Stimulated activated CD8-positive, alpha-beta memory T cell treated with anti-CD3 and anti-CD28 coated beads, Interleukin-7, amount 100 ng/mL, for 1 hour (primary cell): ENCODE measurements at places on chromosomes 5 and 9.
A peak's percentile ranks its signal among the peaks of the same experiment; 100 is the strongest.

GRCh38 chr9:101307524-101308213, 77.1 kb downstream of the BAAT start:
- no peak for DNase-seq

GRCh38 chr5:161311965-161312364, 234.6 kb downstream of the GABRB2 start:
- no peak for DNase-seq

- no peak for DNase-seq
Measured at GRCh38 chr5:138458384-138458783, 6.9 kb upstream of the EGR1 start.

GRCh38 chr5:93053825-93054224, 527.2 kb downstream of the NR2F1-AS1 start:
- no peak for DNase-seq

DNA sequence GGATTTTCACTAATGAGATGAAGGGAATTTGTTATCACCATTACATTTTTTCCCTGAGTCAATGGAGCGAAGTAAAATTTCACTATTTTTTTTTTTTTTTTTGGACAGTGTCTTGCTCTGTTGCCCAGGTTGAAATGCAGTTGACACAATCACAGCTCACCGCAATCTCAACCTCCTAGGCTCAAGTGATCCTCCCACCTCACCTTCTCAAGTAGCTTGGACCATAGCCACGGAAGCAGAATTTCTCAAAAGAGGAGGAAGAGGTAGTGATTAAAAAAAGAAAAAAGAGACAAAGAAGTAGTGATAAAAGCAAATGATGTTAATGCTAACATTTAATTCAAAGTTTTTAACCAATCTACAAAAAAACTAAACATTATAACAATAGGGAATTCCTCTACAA, 29.8 kb downstream of the ELP1 start:
- DNase-seq = no peak

GRCh38 chr5:158899792-158900191, 199.9 kb downstream of the EBF1 start:
- no peak for DNase-seq

- no peak for DNase-seq
Measured at GRCh38 chr9:89435071-89435823, 62.7 kb downstream of the SEMA4D start.

- DNase-seq = no peak
Measured at GRCh38 chr5:142726188-142726731, 40.4 kb upstream of the FGF1 start.

- DNase-seq = no peak
Measured at GRCh38 chr9:69759021-69759420, 790 bp downstream of the PTAR1 start.

DNA sequence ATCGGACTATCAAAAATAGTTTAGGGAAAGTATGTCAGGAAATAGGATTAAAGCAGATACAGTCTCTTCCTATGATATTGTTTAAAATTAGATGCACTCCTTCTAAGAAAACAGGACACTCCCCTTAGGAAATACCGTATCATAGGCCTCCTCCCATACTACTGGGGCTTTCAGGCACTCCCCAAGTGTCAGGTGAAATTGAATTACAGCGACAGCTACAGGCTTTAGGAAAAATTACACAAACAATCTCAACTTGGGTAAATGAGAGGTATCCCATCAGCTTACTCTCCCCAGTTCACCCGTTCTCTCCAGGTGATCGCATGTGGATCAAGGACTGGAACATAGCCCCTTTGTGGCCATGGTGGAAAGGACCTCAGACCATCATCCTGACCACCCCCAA, 110.4 kb upstream of the EPB41L4A start:
- no peak for DNase-seq

DNA sequence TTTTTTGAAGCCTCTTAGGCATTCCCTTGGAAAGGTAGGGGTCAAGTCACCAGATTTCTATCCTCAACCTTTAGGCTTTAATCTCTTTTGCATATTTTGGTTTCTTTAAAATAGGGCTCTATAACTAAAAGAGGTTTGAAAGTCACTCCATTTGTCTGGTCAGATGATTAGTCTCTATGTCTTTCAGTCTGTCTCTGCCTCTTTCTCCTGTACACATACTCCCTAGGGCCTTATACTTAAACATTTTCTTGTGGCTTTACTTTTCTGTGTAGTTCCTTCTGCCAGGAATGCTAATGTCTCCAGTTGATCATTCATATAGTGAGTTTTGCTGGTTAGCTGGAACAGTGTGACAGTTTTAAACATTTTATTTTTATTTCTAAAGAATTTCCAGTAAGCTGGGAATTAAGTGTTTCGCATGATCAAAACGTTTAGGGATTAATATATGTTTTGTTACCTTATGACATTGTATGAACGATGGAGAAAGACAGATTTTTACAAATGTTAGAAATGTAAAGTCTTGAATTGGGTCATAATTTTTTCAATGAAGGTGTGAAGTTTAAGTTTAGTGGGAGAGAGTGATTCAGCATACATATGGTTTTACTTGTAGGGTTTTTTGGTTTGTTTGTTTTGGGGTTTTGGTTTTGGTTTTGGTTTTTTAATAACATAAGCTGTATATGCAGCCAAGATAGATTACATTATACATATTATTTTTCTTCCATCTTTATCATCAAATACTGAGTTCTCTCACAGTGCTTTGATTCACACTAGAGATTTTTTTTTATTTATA, 90.6 kb downstream of the ZCCHC7 start:
- no peak for DNase-seq

DNA sequence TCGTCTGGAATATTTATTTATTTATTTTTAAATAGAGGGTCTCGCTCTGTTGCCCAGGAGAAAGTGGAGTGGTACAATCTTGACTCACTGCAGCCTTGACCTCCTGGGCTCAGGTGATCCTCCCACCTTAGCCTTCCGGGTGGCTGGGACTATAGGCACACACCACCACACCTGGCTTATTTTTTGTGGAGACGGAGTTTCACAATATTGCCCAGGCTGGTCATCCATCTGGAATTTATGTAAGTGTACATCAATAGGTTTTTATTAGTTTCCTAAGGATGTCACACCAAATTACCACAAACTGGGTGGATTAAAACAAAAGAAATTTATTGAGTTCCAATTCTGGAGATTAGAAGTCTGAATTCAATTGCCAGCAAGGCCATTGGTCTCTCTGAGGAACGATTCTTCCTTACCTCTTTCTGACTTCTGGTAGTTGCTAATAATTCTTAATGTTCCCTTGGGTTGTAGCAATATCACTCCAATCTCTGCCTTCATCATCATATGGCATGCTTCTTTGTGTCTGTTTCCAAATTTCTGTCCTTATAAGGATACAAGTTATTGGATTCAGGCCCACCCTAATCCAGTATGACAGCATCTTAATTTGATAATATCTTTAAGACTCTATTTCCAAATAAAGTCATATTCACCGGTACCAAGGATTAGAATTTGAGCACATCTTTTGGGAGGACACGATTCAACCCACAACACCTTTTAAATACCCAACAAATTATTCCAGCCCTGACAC, 16.3 kb upstream of the RAD23B start:
- DNase-seq = no peak

GRCh38 chr9:130842545-130842944, 7.5 kb downstream of the ABL1 start:
- DNase-seq = no peak

- DNase-seq = no peak
Measured at GRCh38 chr5:149940077-149940574, 4.5 kb downstream of the PDE6A start.

DNA sequence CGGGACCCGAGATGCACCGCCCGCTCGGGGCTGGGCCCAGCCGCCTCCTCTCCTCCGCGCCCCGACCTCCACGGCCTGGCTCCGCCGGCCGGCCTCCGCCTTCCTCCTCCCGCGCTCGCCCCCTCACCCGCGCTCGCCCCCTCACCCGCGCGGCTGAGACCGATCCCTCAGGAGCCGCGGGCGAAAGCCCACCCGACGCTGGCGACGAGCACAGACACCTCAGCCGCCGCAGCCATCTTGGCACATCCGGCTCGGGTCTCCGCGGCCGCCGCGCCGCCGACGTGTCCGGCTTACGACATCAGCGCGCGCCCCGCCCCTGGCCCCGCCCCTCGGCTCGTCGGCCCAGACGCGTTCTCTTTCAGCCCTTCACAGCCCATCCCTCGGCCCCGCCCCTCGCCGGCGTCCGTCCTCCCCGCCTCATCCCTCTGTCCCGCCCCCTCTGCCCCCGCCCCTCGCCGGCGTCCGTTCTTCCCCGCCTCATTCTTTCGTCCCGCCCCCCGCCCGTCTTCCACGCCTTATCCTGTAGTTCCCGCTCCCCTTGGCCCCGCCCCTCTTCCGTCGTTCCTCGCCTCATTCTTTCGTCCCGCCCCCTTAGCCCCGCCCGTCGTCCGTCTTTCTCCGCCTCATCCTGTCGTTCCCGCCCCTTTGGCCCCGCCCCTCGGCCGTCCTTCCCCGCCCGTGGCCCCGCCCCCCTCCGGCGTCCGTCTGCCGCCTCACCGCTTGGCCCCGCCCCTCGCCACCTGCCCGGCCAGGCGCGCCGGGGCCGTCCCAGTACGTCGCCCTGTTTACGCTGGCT, at the start of gene SEC16A:
TSS of gene SEC16A (minus strand) at position 248 of the 796 bp plus-strand sequence. CDS start 5,425 bp downstream, outside the sequence.
- peak; percentile 100 for DNase-seq

DNA sequence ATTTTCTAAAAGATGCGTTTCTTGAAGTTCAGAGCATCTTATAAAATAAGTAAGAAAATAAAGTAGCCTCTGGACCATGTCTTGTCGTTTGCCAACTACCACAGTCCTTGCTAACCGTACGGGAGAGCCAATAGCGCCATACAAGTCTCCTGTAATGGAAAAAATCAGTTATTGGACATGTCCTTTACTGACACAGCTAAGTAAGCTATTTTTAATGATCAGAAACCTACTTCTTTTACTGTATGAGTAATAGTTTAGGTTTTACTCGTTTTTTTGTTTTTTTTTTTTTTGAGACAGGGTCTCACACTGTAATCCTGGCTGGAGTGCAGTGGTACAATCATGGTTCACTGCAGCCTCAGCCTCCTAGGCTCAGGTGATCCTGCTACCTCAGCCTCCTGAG, 37.7 kb upstream of the RAPGEF6 start:
- DNase-seq = no peak
